Mammary epithelial cell (primary cell): ENCODE measurements at places on chromosomes 4 and X. TPM values are rescaled to one million over a fixed set of nuclear protein-coding genes. Genes with fewer than 3 reads are reported as not detected.

DNA sequence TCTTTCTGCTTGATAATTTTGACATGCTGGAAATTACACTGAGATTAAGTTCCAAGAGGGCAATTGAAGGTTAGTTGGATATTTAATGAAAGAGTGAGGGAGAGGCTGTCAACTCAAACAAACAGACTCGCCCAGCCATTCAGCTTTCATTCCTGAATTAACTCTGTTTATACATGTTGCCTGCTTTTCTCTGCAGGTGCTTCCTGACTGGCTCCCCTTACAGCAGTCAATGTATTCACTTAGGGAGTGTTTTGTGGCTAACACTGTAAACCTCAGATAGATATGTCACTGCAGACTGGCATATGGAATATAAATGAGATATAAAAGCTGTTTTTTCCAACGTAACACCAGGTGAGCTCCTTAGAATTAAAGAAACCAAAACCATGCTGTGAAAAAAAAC lies 28.7 kb downstream of the TMPRSS11A start:
- DNase-seq: peak; percentile 51

GRCh38 chr4:7761720-7762119 lies 177.9 kb downstream of the AFAP1 start:
- DNase-seq: no peak

- no peak for DNase-seq
Observed at GRCh38 chr4:28948501-28948900, 1771.7 kb upstream of the PCDH7 start.

GRCh38 chr4:78928835-78929234 lies 10.4 kb downstream of the PAQR3 start:
- DNase-seq: no peak

The PSAPL1 gene
- total RNA-seq: not detected in 2 replicates
